ENCODE measurements at places on chromosomes 16 and 17. TPM values are rescaled to one million over a fixed set of nuclear protein-coding genes. Genes with fewer than 3 reads are reported as not detected.

The C16orf87 gene
- 16.8 TPM for total RNA-seq

The CLEC19A gene
- 0.27 TPM for total RNA-seq

The CDYL2 gene
- 11.4 TPM for total RNA-seq

The KRTAP4-4 gene
- total RNA-seq = not detected

The ASB16 gene
- total RNA-seq = not detected

The HSD17B1 gene
- 1.8 TPM for total RNA-seq

The CHD3 gene
- 121 TPM for total RNA-seq

The CACNG3 gene
- 2.6 TPM for total RNA-seq

The ZNF668 gene
- 9.3 TPM for total RNA-seq

The KRTAP9-8 gene
- total RNA-seq = not detected

DNA sequence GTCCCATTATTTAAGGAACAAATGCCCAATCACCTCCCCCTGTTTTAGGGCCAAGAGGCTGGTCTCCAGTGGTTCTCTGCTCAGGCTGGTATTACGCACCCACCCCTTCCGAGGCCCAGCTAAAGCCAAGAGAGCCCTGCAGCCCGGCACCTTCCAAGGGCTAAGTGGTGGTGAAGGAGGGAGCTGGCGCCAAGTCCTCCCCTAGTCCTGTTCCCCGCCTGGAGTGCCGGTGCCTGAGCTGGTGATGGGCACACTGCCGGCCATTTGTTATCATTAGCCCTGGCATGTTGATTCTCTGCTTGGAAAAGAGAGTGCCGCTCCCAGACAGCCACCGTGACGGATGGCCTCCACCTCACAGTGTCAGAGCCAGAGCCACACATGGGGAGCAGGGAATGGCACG lies 31.9 kb downstream of the GRIN2C start:
- no peak for DNase-seq

- no peak for DNase-seq
Measured at GRCh38 chr16:50489182-50489581, 59.0 kb upstream of the NKD1 start.

DNA sequence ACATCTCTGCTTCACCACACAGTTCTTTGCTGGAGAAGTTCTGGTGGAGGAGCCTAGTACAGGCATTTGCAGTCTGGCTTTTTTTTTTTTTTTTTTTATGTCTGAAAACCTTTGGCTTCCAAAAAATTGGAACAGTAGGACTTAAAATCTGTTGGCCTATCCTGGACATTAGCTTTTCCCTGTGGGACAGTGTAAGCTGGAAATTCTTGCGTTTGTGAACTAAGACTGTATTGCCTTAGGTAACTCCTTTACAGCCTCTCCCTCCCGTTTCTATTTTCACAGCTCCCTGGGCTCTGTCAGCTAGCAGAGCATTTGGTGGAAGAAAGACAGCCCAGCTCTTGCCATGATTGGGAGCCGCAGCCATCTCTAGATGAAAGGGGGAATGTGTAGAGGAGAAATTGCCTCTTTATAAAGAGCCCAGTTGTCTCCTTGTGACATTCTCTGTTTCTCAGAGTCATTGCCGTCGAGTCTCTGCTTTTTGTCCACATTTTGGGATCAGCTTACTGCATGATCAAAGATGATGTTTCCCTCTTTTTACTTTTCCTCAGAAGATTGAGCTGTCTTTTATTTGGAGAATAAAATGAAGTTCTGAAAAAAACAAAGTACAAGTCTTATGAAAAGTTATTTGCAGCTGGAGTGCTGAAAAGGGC lies 227.5 kb downstream of the SPECC1 start:
- no peak for DNase-seq

DNA sequence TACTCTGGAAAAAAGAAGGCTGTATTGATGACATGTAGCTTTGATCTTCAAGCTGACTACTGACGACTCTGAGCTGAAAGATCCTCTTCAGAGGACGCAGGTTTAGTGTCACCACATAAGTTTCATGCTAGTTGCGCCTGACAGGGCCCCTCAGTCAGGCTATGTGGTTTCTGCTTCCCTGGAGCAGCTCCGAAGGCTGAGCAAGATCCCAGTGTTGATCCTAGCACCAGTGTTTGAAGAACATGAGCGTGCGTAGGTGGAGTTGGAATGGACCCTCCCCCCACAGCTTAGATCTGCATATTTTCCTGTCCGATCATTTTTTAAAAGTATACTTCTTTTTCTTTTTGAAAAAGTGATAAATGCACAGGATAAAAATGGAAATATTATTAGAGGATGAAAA lies 17.3 kb downstream of the BANP start:
- DNase-seq = no peak

- peak; percentile 56 for DNase-seq
Measured at GRCh38 chr16:27824786-27825185, 238.7 kb downstream of the GSG1L start.

- DNase-seq = no peak
Measured at GRCh38 chr16:76787394-76787793, 403.6 kb upstream of the MON1B start.

DNA sequence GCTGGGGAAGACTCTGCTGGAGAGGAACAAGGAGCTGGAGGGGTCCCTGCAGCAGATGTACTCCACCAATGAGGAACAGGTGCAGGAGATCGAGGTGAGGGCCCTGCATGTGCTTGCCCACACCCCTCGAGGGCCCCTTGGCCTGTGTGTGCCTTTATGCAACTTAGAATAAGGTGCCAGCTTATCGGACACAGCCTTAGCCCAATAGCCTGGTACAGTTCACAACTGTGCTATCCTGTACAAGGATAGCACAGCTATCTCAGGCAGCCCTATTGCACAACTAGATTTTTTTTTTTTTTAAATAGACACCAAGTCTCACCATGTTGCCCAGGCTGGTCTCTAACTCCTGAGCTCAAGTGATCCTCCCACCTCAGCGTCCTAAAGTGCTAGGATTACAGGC lies 12.1 kb downstream of the CDR2L start:
- DNase-seq = no peak

- no peak for DNase-seq
Measured at GRCh38 chr17:27577121-27577761, 53.7 kb upstream of the LGALS9 start.

DNA sequence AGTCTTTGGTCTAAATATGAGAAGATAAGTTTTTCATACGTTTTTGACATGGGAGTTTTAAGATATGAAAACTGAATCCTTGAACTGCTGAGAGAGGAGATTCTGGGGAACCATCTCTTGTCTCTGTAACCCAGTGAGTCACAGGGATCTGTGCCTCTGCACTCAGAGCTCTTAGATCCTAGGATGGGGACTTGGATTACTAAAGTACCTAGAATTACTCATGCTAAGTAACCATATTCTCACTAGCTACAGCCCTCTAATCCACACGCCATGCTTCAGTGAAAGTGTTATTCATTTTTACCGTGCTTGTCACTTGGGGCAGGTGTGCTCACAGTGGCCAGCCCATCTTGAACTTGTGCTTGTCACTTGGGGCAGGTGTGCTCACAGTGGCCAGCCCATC lies 2.0 kb downstream of the MRM3 start:
- DNase-seq = no peak

GRCh38 chr16:83310816-83311215 lies 497.0 kb upstream of the HSBP1 start:
- no peak for DNase-seq

GRCh38 chr17:16866436-16866835 lies 105.5 kb downstream of the TNFRSF13B start:
- no peak for DNase-seq

GRCh38 chr17:10879190-10879836 lies 41.4 kb upstream of the PIRT start:
- no peak for DNase-seq

DNA sequence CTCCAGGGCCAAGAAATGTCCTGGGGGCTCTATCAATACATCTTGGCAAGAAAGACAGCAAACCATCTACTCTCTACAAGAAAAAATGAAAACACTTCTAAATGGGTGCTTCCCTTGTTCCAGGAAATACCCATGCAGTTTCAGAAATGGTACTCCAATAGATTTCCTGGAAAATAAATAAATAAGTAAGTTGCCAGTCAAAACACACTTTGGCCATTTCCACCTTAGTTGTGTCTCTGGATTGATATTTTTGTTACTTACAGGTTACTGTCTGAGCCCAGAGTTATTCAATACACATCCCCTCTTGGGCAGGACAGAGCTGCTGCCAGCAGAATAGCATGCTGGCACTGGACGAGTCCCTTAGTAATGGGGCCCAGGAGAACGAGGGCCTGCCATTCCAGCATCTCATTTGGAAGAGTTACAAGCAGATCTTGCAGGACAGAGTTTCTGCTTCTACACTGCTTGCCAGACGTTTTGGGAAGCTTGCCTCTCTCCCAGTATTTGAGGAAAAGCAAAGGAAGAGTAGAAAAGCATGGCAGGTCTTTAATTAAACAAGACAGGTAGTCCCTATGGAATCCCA lies 100.5 kb downstream of the SMG6 start:
- DNase-seq = no peak
